ENCODE measurements at places on chromosomes 4 and X.

DNA sequence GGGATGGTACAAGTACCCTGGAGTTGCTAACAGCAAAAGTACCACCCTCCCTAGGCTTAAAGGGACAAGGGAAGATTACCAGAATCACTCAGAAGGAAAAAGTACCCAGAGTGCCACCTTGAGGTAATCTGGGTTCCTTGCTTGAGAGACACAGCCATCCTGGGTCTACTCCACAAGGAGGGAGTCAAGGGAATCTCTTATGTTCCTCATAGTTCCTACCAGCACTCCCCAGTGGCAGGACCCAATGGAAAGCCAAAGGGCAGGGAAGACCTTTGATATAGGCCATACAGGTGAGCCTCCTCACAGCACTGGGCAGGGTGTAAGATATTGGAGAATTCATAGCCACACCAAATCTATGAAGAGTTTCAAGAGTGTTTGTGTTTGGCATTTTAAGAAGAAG is 5.7 kb downstream of the IL2 start:
- peak; percentile 73 for DNase-seq

GRCh38 chr4:102324730-102325129 is 20.6 kb downstream of the SLC39A8 start:
- no peak for DNase-seq

DNA sequence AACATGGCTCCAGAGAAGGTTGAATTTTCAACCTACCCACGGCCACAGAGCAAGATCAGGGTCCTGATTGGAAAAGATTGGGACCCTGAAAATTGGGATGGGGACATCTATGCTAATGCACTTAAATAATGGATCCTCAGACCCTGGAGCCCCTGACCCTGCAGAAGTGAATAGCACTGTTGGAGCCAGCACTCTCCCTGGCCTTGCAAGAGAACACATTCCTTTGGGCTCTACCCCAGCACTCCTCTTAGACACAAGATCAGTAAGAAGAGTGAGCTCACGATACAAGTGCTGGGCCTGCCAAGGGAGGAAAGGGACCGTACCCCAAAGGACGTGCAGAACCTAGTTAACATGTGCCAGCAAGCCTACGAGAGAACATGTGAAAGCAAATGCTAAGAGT is 19.9 kb downstream of the CXCL13 start:
- no peak for DNase-seq

GRCh38 chr4:87499403-87500091 is 29.6 kb downstream of the SPARCL1 start:
- no peak for DNase-seq

- DNase-seq: no peak
Observed at GRCh38 chr4:174983128-174983750, 65.1 kb downstream of the ADAM29 start.

DNA sequence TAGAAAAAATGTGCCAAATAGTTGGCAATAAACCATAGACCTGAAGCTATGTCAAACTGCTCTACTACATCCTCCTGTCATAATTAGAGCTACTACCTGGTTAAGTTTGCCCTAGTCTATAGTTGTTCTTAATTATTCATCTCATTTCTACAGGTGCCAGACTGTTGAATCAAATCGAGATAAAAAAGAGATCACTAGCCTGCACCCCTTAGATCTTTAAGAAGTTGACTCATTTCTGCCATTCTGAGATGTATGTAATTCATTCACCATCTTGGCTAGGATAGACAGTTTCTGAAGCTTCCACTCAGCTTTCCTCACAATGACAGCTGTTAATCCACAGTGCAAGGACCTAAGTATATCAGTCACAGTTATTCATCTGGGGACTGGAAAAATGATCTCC is 452.1 kb upstream of the BOD1L1 start:
- DNase-seq: no peak

GRCh38 chrX:40483502-40483901 is 97.3 kb upstream of the ATP6AP2 start:
- DNase-seq: no peak

DNA sequence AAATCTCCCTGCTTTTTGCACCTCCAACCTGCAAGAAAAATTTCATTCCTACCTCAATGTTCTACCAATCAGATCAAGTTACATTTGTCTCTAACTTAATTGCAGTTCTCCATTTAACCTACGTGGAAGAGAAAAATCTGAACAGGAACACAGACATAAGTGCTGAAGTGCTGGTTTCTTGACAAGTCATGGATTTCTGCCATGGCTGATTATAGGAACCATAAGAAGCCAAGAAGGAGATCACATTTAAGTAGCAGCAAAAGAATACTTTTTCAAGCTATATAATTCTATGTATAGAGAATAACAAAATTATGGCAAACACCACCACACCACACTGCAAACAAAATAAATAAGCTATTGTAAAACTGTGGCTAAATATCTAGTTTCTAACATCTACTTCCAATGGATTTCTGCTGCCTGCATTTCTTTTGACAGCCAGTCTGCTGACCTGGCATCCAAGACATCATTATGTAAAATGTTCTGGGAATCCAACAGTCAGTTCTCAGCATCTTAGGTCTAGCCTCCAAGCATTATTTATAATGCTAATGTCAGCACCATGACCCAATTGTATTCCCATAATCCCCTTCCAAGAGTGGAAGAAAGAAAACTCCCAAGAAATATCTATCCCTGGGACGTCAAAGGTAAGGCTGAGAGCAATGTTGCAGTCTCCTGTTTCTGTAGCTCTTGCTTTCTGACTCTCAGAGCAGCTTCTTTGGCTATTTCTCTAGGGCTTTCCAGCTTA is 50.8 kb upstream of the GAB1 start:
- DNase-seq: no peak

DNA sequence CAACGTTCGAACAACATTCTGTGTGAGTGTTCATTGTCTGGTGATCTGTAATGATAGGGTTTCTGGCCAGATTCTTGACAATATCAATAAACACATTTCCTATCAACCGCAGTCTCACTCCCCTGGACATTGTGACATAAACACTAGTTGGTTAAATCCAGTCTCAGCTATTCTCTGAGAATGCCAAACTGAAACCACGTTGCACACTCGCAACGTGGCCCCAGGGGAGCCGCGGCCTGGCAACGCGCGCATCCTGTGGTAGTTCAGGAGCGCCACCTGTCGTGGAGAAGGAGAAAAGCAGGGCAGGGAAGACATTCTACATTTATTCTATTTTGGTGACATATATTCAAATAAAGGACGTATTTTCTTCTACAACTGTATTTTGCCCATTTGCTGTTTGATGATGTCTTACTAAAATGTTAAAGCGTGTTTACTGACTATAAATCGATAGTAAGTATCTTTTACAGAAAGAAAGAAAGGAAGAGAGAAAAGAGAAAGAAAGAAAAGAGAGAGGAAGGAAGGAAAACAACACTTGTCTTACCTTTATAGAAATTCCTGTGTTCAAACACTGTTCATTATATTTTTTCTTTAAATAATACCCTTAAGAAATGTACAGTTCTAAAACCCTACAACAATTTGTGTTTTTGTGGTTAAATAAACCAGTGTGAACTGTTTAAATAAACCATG is 738.3 kb upstream of the FRG1 start:
- peak; percentile 28 for DNase-seq

- DNase-seq: no peak
Observed at GRCh38 chrX:96361844-96362243, 322.8 kb upstream of the DIAPH2 start.

DNA sequence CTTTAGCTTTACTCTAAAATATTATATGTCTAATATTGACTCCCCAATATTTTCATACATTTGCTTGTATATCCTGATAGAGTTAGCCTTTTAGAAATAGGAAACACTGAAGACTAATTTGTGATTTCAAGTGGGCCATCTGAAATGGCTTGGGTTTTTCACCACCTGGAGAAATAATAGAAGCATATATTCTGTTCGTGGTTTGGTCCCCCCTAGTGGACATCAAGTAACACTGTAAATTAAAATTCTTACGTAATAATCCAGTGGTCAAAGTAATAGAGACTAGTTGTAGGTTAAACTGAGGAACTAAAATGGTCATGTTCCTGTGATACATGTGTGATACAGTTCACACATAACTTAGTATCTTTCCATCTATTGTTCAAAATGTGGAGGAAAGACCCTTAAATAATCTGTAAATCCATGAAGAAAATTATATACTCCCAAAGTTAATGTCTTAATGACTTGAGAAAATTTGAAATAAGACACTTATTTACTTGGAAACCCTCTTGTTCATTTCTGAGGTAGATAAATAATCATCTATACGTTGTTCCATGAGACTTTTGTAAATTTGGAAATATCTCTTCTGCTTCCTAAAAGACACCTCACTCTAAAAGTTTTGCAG is 79.8 kb upstream of the SMARCAD1 start:
- DNase-seq: peak; percentile 50

DNA sequence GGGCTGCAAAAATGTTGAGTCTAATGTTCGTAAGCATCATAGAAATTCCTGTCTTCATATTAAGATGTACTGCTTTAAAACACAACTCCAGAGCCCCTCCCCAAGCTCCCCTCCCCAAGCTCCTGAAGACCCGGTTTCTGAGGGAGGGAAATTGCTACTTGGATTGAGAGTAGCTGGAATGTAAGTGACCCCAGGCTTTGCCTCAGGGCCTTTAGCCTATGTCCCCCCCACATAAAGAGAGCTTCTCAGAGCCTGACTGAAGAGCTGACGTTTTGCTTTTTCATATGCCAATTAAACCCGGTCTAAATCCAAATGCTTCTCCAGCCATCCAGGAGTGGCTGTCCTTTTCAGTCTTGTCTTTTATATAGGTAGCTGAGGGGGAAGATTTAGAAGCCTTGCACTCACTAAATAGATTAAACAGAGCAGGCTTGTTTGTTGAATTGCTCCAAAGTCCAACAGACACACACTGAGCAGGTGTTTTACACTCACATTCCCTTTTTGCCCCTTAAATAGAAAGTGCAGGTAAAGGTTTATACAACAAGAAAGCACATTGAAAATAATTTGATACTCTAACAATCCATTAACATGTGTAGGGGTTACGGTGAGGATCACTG is 19.6 kb downstream of the ARX start:
- DNase-seq: no peak
